WERI-Rb-1 (cell line): ENCODE measurements at places on chromosomes 1 and 21.

GRCh38 chr1:198166900-198167299 lies 10.1 kb downstream of the NEK7 start:
- no peak for DNase-seq

- DNase-seq: no peak
These were observed 32.0 kb downstream of the DNAJC6 start for GRCh38 chr1:65341381-65341780.

DNA sequence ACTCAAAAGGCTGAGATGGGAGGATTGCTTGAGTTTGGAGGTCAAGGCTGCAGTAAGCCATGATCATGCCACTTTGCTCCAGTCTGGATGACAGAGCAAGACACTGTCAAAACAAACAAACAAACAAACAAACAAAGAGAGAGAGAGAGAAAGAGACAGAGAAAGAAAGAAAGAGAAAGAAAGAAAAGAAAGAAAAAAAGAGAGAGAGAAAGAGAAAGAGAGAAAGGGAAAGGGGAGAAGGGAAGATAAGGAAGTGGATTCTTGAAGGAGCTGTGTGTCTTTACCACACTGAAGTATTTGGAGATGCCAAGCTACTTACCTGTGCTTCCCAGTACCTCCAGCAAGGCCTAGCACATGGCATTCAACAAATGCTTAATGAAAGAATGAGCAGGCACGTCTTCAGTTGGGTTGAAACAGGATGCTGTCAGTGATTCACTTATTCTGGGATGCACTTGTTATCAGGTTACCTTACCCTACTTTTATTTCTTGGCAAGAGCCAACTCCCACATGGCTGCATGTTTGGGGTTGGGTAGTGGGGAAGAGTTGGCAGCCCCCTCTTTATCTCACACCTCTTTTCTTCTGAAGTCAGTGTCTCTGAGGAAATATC lies 28.8 kb downstream of the CD101 start:
- DNase-seq: no peak

GRCh38 chr1:65880611-65881010 lies 87.9 kb downstream of the PDE4B start:
- DNase-seq: no peak
